Sigmoid colon (tissue), 7 donors: ENCODE measurements at places on chromosomes 2 and 18. TPM values are rescaled to one million over a fixed set of nuclear protein-coding genes. Genes with fewer than 3 reads are reported as not detected.

KLHL41 gene
- 1.5 TPM for total RNA-seq

PROKR1 gene
- total RNA-seq: not detected

GRCh38 chr2:174771631-174772471 is 7.6 kb upstream of the CHRNA1 start:
- peak overlapping the region; percentile 51 for H3K27ac ChIP-seq
- DNase-seq: peak; percentile 87
- no peak overlapping the region for H3K4me3 ChIP-seq
- peaks cover 10% of the 10 kb centered on the region for H3K4me1 ChIP-seq
- H3K27me3 ChIP-seq: no peaks in the 10 kb centered on the region

GRCh38 chr2:853203-853870 is 97.3 kb upstream of the SNTG2 start:
- no peak overlapping the region for H3K4me3 ChIP-seq
- no peaks in the 10 kb centered on the region for H3K4me1 ChIP-seq
- no peak overlapping the region for H3K27ac ChIP-seq
- DNase-seq: no peak
- no peaks in the 10 kb centered on the region for H3K27me3 ChIP-seq

DNA sequence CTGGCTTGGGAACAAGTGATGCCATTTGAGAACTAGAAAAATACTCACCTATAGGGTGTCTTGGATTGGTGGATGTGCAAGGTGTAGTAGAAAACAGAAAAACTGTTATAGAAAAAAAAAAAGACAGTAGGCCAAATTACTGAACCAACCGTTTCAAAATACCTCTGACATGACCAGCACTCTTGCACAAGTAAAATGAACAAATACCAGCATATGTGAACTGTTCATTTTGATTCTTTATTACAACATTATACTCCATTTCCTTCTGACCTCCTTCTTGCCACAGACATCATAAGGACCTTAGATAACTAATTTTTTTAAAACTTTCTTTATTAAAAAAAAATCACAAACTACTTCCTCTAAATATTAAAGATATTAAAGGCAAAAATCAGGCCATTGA is 125.5 kb downstream of the ATAD2B start:
- no peaks in the 10 kb centered on the region for H3K27me3 ChIP-seq
- H3K27ac ChIP-seq: no peak overlapping the region
- H3K36me3 ChIP-seq: peaks cover 9% of the 10 kb centered on the region
- H3K4me3 ChIP-seq: no peak overlapping the region

GRCh38 chr2:217933617-217933993 is 69.2 kb downstream of the TNS1 start:
- H3K4me3 ChIP-seq: peak overlapping the region; percentile 80
- H3K36me3 ChIP-seq: peaks cover 9% of the 10 kb centered on the region
- H3K4me1 ChIP-seq: peaks cover 100% of the 10 kb centered on the region
- DNase-seq: no peak

LGALSL gene
- total RNA-seq: 7.1 TPM

- H3K4me3 ChIP-seq: no peak overlapping the region
- no peaks in the 10 kb centered on the region for H3K36me3 ChIP-seq
- no peak for DNase-seq
- no peaks in the 10 kb centered on the region for H3K27me3 ChIP-seq
- H3K27ac ChIP-seq: no peak overlapping the region
Observed at GRCh38 chr2:46774499-46775228, 140.9 kb downstream of the MCFD2 start.

GRCh38 chr2:103176294-103176915 is 414.6 kb downstream of the TMEM182 start:
- no peaks in the 10 kb centered on the region for H3K36me3 ChIP-seq
- H3K27ac ChIP-seq: no peak overlapping the region
- no peaks in the 10 kb centered on the region for H3K27me3 ChIP-seq
- H3K4me3 ChIP-seq: no peak overlapping the region
- DNase-seq: no peak
- H3K4me1 ChIP-seq: peaks cover 29% of the 10 kb centered on the region

DNA sequence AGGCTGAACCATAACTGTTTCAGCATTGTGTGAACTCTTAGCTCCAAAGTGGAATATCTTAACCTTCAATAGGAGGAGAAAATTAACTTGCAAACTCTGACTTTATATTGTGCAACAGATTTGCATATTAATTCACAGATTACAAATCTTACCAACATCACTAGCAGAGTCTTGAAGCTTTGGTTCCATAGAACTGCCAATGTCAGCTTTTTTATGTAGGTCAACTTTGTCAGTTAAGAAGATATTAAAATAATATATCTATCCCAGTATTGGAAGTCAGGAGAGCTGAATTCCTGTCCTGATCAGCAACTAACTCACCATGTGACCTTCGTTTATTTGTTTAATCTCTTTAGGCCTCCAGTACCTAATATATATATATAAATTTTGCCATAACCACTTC is 121.8 kb downstream of the EPHA4 start:
- H3K4me3 ChIP-seq: no peak overlapping the region
- H3K27me3 ChIP-seq: no peaks in the 10 kb centered on the region
- no peak overlapping the region for H3K27ac ChIP-seq
- peaks cover 18% of the 10 kb centered on the region for H3K36me3 ChIP-seq

GRCh38 chr2:170446078-170446477 is 268.1 kb downstream of the MYO3B start:
- no peaks in the 10 kb centered on the region for H3K27me3 ChIP-seq
- DNase-seq: no peak
- H3K27ac ChIP-seq: no peak overlapping the region
- no peaks in the 10 kb centered on the region for H3K4me1 ChIP-seq
- H3K4me3 ChIP-seq: no peak overlapping the region

DNA sequence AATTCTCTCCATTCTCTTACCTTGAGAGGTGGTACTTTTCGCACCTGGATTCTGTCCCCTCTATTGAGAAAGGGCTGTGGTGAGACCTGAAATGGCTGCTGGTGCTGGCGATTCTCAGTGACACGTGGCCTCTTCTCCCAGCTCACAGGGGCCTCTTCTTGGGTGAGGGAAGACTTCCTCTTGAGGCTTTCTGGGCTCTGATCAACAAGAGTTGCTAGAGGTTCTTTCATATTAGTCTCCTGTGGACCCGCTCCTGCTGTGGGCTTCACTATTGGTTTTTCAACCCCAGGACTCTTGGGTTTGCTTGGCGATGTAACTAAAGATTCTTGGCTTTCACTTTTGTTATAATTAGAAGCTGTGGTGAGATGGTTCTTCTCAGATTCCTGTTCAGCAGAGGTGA is 76.3 kb upstream of the DTNB start:
- H3K4me1 ChIP-seq: no peaks in the 10 kb centered on the region
- peaks cover 85% of the 10 kb centered on the region for H3K36me3 ChIP-seq
- no peaks in the 10 kb centered on the region for H3K27me3 ChIP-seq
- H3K4me3 ChIP-seq: no peak overlapping the region

GAL3ST2 gene
- total RNA-seq: not detected

- H3K27ac ChIP-seq: no peak overlapping the region
- H3K36me3 ChIP-seq: no peaks in the 10 kb centered on the region
- H3K27me3 ChIP-seq: no peaks in the 10 kb centered on the region
- no peak for DNase-seq
- H3K4me3 ChIP-seq: no peak overlapping the region
- no peaks in the 10 kb centered on the region for H3K4me1 ChIP-seq
Observed at GRCh38 chr2:10159581-10160131, 37.1 kb downstream of the RRM2 start.

DNA sequence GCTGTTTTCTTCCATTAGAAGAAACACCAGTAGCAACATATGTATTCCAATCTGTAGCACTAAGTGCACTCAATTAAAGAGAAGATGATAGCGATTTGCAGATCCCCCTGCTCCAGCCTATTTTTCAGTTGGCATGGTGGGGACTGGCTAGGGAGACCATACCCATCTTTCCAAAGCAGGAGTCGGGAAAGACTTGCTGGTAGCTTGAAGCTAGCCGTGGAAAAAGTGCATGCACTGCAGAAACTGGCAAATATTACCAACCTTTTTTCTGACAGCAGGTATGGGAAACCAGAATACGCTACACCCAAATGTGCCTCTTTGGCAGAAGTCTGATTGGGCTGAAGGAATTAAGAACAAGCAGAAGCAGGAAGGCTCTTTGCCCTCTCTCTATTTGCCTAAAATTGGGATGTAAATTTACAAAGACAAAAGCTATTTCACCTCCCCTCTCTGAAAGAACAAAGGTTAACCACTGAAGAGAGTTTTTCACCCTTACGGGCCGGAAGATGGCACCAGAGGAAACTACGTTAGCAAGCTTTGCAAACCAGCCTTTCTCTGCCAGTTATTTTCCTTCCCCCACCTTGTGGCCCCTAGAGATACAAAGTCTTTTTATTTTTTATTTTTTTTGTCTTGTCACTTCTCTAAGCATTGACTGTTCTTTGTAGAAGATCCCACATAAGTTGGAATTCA is 273.1 kb downstream of the DLGAP1 start:
- H3K36me3 ChIP-seq: no peaks in the 10 kb centered on the region
- H3K27me3 ChIP-seq: no peaks in the 10 kb centered on the region
- DNase-seq: no peak
- H3K4me1 ChIP-seq: no peaks in the 10 kb centered on the region
- no peak overlapping the region for H3K27ac ChIP-seq
- no peak overlapping the region for H3K4me3 ChIP-seq

DNA sequence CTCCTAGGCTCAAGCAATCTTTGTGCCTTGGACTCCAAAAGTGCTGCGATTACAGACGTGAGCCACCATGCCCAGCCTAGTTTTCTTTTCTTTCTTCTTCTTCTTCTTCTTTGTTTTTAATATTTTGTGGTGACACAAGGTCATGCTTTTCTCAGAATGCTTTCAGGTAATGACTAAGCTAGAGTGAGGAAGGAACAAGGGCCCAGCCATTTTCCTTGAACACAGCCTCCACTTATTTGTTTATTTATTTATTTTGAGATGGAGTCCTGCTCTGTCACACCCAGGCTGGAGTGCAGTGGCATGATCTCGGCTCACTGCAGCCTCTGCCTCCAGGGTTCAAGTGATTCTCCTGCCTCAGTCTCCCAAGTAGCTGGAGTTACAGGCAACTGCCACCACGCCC is 74.3 kb upstream of the ST3GAL5 start:
- DNase-seq: no peak
- H3K4me3 ChIP-seq: no peak overlapping the region
- H3K27ac ChIP-seq: no peak overlapping the region
- H3K4me1 ChIP-seq: no peaks in the 10 kb centered on the region
- H3K27me3 ChIP-seq: no peaks in the 10 kb centered on the region

WDR43 gene
- 24.9 TPM for total RNA-seq

- no peak for DNase-seq
- no peaks in the 10 kb centered on the region for H3K4me1 ChIP-seq
- H3K4me3 ChIP-seq: no peak overlapping the region
- H3K36me3 ChIP-seq: no peaks in the 10 kb centered on the region
- no peaks in the 10 kb centered on the region for H3K27me3 ChIP-seq
- H3K27ac ChIP-seq: no peak overlapping the region
Observed at GRCh38 chr2:232971744-232972143, 41.3 kb downstream of the NGEF start.

EFEMP1 gene
- 111 TPM for total RNA-seq

- no peaks in the 10 kb centered on the region for H3K27me3 ChIP-seq
- H3K4me1 ChIP-seq: no peaks in the 10 kb centered on the region
- H3K36me3 ChIP-seq: no peaks in the 10 kb centered on the region
- H3K27ac ChIP-seq: no peak overlapping the region
- no peak for DNase-seq
Observed at GRCh38 chr2:109481196-109481555, 132.6 kb downstream of the SEPTIN10 start.

- H3K27ac ChIP-seq: no peak overlapping the region
- H3K4me3 ChIP-seq: no peak overlapping the region
- no peaks in the 10 kb centered on the region for H3K27me3 ChIP-seq
- H3K4me1 ChIP-seq: no peaks in the 10 kb centered on the region
- DNase-seq: no peak
- no peaks in the 10 kb centered on the region for H3K36me3 ChIP-seq
Observed at GRCh38 chr18:43481069-43481468, 203.8 kb upstream of the SYT4 start.

TMEM247 gene
- total RNA-seq: not detected

GRCh38 chr2:108983610-108984009 is 5.4 kb downstream of the EDAR start:
- H3K27ac ChIP-seq: no peak overlapping the region
- no peaks in the 10 kb centered on the region for H3K4me1 ChIP-seq
- H3K27me3 ChIP-seq: peaks cover 3% of the 10 kb centered on the region

DNA sequence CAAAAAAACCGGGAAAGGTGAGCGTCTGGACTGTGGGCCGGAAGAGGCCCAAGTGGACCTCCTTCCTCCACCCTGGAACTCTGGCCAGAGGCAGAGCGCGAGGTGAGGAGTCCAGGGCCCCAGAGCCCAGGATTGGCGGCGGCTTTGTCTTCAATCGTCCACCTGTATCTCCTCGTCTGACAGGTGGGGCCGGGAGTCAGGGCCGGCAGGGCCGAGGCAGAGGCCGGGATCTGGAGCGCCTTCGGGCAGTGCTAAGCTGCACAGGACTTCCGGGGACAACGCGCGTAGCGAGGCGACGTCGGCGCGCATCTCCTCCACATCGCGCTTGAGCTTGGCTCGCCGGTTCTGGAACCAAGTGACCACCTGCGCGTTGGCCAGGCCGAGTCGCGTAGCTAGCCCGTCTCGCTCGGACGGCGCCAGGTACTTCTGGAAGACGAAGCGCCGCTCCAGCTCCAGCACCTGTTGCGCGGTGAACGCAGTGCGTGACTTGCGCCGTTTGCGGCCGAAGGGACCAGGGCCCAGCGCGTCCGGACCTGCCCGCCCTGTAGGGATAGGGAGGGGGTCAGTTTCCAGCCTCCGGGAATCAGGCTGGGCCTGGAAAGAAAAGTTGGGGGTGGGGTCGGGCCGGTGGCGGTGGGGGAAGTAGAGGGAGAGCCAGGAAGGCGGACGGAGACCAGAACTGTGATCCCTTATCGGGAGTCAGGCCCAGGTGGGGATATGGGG is 1.5 kb downstream of the LBX2 start:
- H3K27ac ChIP-seq: no peak overlapping the region
- no peak overlapping the region for H3K4me3 ChIP-seq
- H3K4me1 ChIP-seq: peaks cover 36% of the 10 kb centered on the region
- H3K36me3 ChIP-seq: peaks cover 6% of the 10 kb centered on the region
- no peak for DNase-seq
- peaks cover 64% of the 10 kb centered on the region for H3K27me3 ChIP-seq

SMAD2 gene
- total RNA-seq: 35.0 TPM

ADAM23 gene
- 2.8 TPM for total RNA-seq

GRCh38 chr2:230658877-230659652 is 53.6 kb upstream of the CAB39 start:
- H3K4me1 ChIP-seq: peaks cover 5% of the 10 kb centered on the region
- no peaks in the 10 kb centered on the region for H3K36me3 ChIP-seq
- no peak for DNase-seq

- no peak overlapping the region for H3K27ac ChIP-seq
- H3K4me1 ChIP-seq: no peaks in the 10 kb centered on the region
- H3K36me3 ChIP-seq: no peaks in the 10 kb centered on the region
Observed at GRCh38 chr2:141201016-141201565, 929.7 kb downstream of the LRP1B start.

MC2R gene
- total RNA-seq: not detected

KCNF1 gene
- total RNA-seq: 0.81 TPM

DNA sequence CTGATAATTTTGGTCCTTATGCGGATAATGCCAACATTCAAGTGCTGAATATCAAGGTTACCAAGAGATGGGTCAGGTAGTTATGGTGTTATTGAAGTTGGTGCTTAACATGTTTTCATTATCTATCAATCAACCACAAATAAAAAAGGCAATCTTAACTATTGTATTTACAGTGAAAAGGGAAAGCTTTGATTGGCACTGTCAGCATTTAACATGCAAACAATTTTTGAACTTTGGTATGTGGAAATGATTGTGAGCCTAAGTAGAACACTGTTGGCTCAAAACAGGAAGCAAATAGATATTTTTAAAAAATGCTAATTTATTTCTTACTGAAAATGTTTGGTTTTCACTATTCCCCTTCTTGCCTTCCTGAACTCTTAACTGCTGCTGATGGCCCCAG is 21.9 kb downstream of the APLF start:
- H3K27me3 ChIP-seq: no peaks in the 10 kb centered on the region
- no peak overlapping the region for H3K4me3 ChIP-seq
- no peaks in the 10 kb centered on the region for H3K36me3 ChIP-seq
- H3K4me1 ChIP-seq: no peaks in the 10 kb centered on the region
- no peak for DNase-seq
